Transverse colon (tissue), 4 donors: ENCODE measurements at places on chromosomes 2 and 18. TPM values are rescaled to one million over a fixed set of nuclear protein-coding genes. Genes with fewer than 3 reads are reported as not detected.

The CDKL4 gene
- total RNA-seq: 1.5 TPM

The RNU2-63P gene
- not detected for total RNA-seq

The PFN4 gene
- not detected for total RNA-seq

The ICOS gene
- total RNA-seq: 1.3 TPM

The RAD51AP2 gene
- total RNA-seq: 0.40 TPM

The ZNF532 gene
- 16.2 TPM for total RNA-seq

The C2orf81 gene
- not detected for total RNA-seq

The G6PC2 gene
- 0.55 TPM for total RNA-seq

DNA sequence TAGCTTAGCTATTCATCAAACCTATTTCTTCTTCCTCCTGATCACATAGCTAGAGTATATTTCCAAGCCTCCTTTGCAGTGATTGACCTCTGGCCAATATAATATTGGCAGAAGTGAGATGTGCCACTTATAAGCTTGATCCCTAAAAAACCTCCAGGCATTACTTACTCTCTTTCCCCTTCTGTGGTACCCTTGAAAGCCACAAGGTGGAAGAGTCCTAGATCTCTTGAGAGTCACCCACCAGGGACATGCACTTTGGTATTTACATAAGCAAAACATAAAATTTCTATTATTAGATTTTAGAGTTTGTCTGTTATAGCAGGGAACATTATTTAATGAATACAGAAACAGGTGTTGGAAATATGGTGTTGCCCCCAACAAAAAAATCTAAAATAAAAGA lies 112.0 kb downstream of the EXOC6B start:
- H3K27me3 ChIP-seq: no peaks in the 10 kb centered on the region
- H3K27ac ChIP-seq: no peak overlapping the region
- no peak for DNase-seq
- no peaks in the 10 kb centered on the region for H3K36me3 ChIP-seq
- H3K4me3 ChIP-seq: no peak overlapping the region
- no peaks in the 10 kb centered on the region for H3K4me1 ChIP-seq

GRCh38 chr2:168545439-168546082 lies 89.5 kb downstream of the CERS6 start:
- H3K36me3 ChIP-seq: no peaks in the 10 kb centered on the region
- DNase-seq: no peak
- H3K4me3 ChIP-seq: no peak overlapping the region
- no peaks in the 10 kb centered on the region for H3K27me3 ChIP-seq
- peaks cover 11% of the 10 kb centered on the region for H3K4me1 ChIP-seq

DNA sequence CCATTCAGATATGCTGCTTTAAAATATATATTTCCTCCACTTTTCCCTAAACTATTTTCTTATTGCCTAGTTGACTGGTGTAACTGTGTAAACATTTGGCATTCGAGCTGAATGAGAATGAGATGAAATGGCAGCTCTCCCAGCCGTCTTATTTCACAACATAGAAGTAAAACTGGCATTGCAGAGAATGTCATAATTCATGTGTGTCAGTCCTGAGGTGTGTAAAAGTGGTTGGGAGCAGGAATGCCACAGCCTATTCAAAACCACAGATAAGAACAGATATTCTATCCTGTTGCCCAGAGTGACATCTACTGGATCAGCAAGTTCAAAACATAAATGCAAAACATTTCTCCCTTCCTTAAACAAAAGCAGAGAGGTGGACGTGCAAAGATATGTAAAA lies 565.5 kb upstream of the CHAC2 start:
- H3K4me3 ChIP-seq: no peak overlapping the region
- H3K36me3 ChIP-seq: no peaks in the 10 kb centered on the region
- DNase-seq: peak; percentile 24
- no peaks in the 10 kb centered on the region for H3K27me3 ChIP-seq
- H3K4me1 ChIP-seq: no peaks in the 10 kb centered on the region

DNA sequence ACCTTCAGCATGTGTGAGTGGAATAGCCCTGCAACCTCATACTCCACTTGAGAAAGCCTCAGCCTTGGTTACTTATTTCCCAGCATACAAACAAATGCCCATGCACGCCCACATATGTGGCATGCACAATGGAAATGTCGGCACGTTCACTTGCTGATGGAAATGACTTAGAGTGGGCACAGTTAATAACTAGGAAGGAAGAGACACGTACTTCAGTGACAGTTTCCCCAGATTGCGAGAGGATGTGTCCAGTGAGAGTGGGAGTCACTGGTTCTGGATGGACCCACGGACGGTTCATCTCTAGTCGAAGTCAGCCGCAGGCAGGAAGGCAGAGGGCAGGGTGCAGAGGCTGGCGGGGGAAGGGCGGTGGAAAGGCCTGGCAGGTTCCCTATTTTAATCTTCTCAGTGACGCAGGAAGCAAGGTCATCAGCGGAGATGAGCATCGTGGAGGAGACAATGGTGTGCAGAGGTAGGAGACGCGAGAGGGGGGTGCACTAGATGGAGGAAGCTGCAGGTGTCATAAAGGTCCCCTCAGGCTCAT lies 350.7 kb upstream of the MYT1L start:
- no peaks in the 10 kb centered on the region for H3K36me3 ChIP-seq
- H3K4me3 ChIP-seq: no peak overlapping the region

GRCh38 chr2:153557714-153558113 lies 79.2 kb upstream of the RPRM start:
- H3K27me3 ChIP-seq: no peaks in the 10 kb centered on the region
- H3K4me3 ChIP-seq: no peak overlapping the region
- H3K27ac ChIP-seq: no peak overlapping the region
- H3K36me3 ChIP-seq: no peaks in the 10 kb centered on the region
- DNase-seq: no peak

GRCh38 chr2:212723226-212723625 lies 184.6 kb upstream of the ERBB4 start:
- no peak for DNase-seq
- H3K27me3 ChIP-seq: no peaks in the 10 kb centered on the region
- H3K4me3 ChIP-seq: no peak overlapping the region
- no peaks in the 10 kb centered on the region for H3K36me3 ChIP-seq
- H3K4me1 ChIP-seq: no peaks in the 10 kb centered on the region
- no peak overlapping the region for H3K27ac ChIP-seq

DNA sequence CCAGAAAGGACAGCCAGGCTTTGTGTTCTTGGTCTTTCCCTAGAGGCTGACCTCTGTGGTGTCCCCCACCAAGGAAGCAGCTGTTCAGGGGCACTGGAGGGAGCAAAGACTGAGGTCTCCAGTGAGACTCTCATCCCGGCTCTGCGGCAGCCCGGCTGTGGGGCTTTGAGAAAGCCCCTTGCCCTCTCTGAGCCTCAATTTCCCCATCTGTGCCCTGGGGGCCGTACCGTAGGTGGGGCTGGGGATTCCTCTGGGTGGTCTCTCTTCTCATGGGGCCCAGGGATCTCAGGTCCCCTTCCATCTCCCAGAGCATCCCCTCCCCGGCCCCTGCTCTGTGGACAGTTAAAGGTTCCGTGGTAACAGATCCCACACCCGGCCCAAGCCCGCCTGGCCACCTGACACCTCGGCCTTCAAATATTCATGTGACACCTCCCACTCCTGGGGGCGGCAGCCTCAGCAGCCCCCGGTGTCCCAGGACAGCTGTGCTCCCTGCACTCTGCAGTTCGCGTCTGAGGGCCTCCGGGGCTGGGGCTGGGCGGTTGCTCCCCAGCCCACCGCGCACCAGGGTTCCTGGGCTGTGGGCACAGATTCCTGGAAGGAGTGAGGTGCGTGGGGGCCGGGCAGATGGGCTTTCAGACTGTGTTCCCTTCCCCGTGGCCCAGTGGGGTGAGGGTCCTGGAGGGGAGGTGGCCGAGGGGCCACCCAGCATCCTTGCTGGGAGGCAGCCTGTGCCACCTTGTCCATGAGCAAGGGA lies 15.1 kb upstream of the KLHL30 start:
- no peak overlapping the region for H3K4me3 ChIP-seq
- peaks cover 8% of the 10 kb centered on the region for H3K27me3 ChIP-seq
- H3K36me3 ChIP-seq: no peaks in the 10 kb centered on the region
- H3K27ac ChIP-seq: no peak overlapping the region
- no peak for DNase-seq
- H3K4me1 ChIP-seq: no peaks in the 10 kb centered on the region

DNA sequence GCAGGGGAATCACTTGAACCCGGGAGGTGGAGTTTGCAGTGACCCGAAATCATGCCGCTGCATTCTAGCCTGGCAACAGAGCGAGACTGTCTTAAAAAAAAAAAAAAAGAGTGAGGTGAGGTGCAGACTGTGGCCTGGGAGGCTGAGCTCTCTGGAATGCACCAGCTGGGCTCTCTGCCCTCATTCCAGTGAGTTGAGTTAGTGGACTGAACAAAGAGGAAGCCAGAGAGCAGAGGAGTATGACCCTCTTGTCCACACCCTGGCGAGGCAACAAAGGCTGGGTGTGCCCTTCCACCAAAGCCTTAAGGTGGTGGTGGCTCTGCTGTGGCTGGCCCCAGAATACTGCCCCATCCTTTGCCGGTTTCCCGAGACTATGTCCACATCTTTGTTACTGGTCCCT lies 71.3 kb upstream of the ACKR3 start:
- H3K4me1 ChIP-seq: no peaks in the 10 kb centered on the region
- H3K4me3 ChIP-seq: no peak overlapping the region
- no peaks in the 10 kb centered on the region for H3K36me3 ChIP-seq
- H3K27me3 ChIP-seq: no peaks in the 10 kb centered on the region
- DNase-seq: no peak

DNA sequence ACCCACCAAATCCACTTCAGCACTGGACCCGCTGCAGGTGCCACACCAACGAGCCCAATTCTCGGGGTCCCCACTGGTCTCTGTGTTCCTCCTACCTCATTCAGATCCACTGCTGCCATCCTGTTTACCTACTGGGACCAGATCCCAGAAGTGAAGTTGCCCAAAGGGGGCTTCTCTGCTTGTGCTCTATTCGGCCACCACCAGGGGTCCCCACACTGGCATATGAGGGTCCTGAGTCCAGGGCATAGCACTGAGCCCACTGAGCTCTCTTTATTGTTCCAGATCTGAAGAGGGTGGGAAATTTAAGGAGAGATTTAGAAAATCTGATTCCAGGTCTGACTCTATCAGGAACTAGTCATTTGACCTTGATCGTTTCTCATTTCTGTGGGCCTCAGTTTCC lies 2.4 kb downstream of the GPR45 start:
- DNase-seq: no peak
- no peaks in the 10 kb centered on the region for H3K27me3 ChIP-seq
- no peak overlapping the region for H3K4me3 ChIP-seq
- no peaks in the 10 kb centered on the region for H3K36me3 ChIP-seq

GRCh38 chr18:2893676-2894075 lies 46.9 kb downstream of the EMILIN2 start:
- no peaks in the 10 kb centered on the region for H3K36me3 ChIP-seq
- no peak overlapping the region for H3K4me3 ChIP-seq
- no peaks in the 10 kb centered on the region for H3K27me3 ChIP-seq
- no peaks in the 10 kb centered on the region for H3K4me1 ChIP-seq

DNA sequence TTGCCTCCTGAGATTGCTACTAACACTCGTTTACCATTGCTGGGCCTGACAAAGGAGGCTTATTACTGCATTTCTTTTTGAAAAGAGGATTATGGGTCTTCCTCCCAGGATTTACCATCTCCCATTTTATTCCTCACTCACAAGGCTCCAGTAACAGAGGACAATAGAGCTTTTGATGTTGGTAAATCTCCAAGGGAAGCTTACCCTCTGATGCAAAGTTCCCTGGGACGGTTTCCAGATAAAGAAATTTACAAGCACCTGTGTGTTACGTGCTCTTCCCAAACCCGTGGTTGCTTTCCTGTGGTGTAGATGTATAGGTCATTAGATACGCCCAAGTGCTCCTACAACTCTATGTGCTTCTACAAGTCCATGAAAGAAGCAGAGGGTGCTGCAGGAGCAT lies 17.1 kb downstream of the VSNL1 start:
- no peak overlapping the region for H3K27ac ChIP-seq
- DNase-seq: peak; percentile 8
- peaks cover 6% of the 10 kb centered on the region for H3K4me1 ChIP-seq
- no peak overlapping the region for H3K4me3 ChIP-seq
